Inflammatory macrophage treated with lipopolysaccharide for 1 hour (primary cell): ENCODE measurements at places on chromosomes 11 and 22.

GRCh38 chr11:36056160-36056751, 112.4 kb downstream of the LDLRAD3 start:
- no peak for DNase-seq

DNA sequence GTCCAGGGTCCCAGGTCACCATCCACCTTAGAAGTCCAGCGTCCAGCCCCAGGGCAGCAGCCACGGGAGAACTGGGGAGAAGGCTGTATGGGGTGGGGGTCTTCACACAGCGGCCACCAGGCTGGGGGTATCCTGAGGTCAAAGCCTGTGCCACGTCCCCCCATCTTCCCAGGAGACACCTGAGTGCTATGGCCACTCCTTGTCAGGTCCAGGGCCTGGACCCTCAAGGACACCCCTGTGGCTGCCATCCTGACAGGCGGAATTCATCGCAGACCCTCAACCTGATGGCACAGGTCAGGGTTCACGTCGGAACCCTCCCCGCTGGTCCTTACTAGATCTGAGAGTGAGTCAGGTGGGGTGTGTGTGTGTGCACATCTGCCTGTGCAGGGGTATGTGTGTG, 18.6 kb downstream of the BRSK2 start:
- no peak for DNase-seq

- peak; percentile 75 for DNase-seq
Measured at GRCh38 chr22:31313366-31314147, 21.3 kb upstream of the PIK3IP1 start.

- DNase-seq, result no peak
Measured at GRCh38 chr11:65867284-65868071, 5.1 kb downstream of the EFEMP2 start.

DNA sequence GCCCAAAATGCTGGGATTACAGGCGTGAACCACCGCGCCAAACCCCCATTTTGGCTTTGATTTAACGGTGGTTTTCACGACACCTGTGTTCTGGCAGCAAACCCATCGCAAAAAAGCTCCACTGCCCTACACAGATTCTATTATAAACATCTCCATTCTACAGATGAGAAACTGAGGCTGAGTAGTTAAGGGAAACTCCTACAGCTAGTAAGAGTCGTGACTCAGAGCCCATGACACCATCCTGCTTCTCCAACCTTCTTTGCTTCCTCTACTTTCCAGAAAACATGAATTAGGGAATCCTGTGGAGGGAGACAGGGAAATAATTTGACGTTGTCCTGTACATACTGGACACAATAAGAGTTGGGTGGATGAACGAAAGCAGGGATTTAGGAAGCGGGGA, 429 bp upstream of the SNX15 start:
- DNase-seq, result no peak

GRCh38 chr11:130474637-130475400, 26.4 kb downstream of the ADAMTS15 start:
- DNase-seq, result no peak

GRCh38 chr11:32305460-32305859, 129.9 kb downstream of the WT1 start:
- no peak for DNase-seq

GRCh38 chr11:95764267-95764898, 25.2 kb downstream of the FAM76B start:
- DNase-seq, result peak; percentile 75

DNA sequence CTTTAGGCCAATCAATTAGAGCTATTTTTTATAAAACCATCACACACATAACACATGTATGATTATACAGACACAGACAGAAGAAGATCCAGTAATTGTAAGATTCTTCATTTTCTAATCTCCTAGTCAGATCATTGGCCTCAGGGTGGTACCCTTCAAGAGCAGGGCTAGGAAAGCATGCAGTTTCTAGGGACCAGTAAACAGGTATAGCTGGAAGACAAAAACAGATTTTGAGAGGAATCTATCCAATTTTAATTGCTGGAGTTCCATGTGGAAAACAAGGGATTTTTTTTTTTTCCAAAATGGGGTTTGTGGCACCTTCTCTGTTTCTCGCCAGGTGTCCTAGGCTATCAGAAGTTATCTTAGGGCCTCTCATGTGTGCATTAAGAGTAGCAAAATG, 29.6 kb downstream of the METTL15 start:
- DNase-seq, result no peak

DNA sequence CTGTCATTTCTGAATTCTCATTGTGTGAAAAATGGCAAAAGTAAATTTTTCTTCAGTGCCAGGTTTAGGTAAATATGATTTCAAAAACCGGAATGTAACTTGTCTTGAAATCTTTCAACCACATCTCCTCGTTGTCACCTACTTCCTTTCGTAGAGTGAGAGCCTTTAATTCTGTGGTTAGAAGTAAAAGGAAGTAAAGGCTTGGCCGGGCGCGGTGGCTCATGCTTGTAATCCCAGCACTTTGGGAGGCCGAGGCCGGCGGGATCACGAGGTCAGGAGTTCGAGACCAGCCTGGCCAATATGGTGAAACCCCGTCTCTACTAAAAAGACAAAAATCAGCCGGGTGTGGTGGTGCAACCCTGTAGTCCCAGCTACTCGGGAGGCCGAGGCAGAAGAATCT, 29.8 kb downstream of the SGSM3 start:
- DNase-seq, result peak; percentile 73
